Stimulated activated CD8-positive, alpha-beta memory T cell treated with anti-CD3 and anti-CD28 coated beads, Interleukin-4, amount 100 ng/mL, for 1 hour (primary cell): ENCODE measurements at places on chromosomes 3 and 15.

GRCh38 chr3:120773932-120774331 is 31.4 kb downstream of the GTF2E1 start:
- DNase-seq, result no peak

DNA sequence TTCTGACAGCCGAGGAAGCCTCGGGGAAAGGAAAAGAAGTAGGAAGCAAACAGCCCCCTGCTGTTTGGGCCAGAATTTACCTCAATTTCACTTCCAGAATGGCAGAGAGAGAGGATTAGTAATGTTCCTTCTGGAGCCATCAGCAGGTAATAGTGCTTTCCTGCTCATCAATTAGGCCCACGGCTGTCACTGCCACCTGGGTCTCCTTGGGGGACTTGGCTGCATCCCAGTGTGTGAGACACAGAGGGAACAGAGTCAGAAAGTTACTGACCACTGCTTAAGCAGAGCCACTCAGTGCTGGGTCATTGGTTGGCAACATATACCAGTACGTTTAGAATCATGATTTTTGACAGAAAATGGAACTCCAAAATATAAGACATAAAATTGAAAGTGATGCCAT is 397.0 kb downstream of the EPHA3 start:
- DNase-seq, result no peak

GRCh38 chr15:38508647-38509046 is 54.7 kb downstream of the FAM98B start:
- no peak for DNase-seq

DNA sequence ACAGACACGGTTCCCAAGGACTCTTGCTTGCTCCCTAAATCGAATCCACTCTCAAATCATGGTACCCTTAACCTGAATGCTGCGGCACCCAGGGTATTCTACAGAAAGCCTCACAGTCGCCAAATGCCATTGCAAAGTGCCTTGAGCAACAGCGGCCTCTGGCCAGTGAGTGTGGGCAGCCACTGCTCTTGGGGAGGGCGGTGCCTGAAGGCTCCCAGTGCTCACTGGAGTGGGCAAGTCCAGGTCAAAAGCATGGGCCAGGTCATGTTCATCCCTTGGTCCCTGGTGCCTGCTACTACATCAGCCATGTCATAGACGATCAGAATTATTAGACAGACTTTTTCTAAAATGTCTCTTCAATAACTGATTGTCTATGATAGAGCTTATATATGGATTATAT is 82.5 kb downstream of the ADAMTS17 start:
- DNase-seq, result no peak

DNA sequence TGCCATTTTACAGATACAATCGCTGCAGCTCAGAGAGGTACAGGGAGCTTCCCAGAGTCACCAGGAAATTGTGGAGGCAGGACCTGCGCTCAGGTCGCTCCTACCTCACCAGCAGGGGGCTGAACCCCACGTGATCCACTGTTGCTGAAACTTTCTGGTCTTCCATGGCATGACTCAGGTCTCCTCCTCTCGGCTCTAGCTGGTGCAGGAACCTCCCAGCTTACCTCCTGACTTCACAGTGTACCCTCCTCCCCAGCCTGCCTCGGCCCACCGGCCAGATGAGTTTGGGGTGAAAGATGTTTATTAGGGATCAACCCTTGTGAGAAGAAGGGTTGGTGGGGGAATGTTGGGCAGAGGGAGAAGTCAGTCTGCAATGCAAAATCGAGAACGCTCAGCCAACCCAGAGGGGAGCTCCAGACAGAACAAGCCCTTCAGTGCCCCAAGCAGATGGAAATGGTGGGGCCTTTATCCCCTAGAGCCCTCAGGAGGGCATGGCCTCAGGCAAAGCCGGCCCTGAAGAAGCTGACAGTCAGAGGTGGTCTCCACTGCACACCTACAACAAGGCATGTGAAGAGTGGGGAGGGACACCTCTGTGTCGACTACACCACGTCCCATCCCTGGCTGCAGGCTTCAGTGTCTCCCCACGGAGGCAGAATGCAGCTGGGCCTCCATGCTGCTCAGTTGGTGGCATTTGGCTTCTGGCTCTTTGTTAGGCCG is 118.6 kb upstream of the PRR20G start:
- no peak for DNase-seq

DNA sequence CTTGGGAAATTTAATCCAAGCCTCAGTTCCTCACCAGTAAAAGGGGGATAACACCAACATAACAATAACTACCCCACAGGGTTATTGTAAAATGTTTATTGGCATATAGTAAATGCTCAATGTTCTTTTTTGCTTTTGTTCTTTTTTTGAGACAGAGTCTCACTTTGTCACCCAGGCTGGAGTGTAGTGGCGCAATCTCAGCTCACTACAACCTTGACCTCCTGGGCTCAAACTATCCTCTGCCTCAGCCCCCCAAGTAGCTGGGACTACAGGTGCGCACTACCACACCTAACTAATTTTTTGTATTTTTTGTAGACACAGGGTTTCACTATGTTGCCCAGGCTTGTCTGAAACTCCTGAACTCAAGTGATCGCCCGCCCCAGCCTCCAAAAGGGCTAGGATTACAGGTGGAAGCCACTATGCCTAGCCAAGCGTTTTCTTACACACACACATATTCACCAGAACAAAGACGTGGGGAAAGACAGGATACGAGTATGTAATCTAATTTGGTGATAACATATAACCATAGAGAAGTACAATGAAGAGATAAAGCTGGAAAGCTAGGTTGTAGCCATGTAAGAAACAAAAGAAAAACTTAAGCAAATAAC is 11.7 kb downstream of the STAG1 start:
- DNase-seq, result no peak

DNA sequence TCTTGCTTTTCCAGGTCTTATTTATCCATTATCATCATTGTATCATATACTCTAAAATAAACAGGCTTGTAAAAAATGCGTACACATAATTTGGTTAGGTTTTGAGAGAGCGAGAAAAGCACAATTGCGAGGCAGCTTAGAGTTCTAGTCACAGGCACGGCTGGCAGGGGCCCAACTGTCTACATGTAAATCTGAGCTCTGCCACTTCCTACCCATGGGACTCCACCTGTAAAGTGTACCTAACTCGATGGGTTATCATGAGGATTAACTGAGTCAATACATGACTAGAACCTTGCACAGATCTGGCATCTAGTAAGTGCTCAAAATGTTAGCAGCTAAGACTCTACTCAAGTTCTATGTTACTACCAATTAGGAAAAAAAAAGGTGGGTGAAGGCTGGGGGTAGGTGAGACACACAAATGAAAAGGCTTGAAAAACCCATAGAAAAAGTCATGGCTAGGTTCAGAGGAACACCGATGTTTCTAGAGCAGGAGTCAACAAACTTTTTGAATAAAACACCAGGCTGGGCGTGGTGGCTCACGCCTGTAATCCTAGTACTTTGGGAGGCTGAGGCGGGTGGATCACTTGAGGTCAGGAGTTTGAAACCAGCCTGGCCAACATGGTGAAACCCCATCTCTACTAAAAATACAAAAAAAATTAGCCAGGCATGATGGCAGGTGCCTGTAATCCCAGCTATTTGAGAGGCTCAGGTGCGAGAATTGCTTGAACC is 36.2 kb downstream of the GLB1 start:
- DNase-seq, result no peak

- DNase-seq, result no peak
Measured at GRCh38 chr3:50204804-50205412, at the start of gene SLC38A3. Gene SLC38A3 (plus strand): TSS chr3:50205271. CDS start chr3:50214200, 8,929 bp downstream.

DNA sequence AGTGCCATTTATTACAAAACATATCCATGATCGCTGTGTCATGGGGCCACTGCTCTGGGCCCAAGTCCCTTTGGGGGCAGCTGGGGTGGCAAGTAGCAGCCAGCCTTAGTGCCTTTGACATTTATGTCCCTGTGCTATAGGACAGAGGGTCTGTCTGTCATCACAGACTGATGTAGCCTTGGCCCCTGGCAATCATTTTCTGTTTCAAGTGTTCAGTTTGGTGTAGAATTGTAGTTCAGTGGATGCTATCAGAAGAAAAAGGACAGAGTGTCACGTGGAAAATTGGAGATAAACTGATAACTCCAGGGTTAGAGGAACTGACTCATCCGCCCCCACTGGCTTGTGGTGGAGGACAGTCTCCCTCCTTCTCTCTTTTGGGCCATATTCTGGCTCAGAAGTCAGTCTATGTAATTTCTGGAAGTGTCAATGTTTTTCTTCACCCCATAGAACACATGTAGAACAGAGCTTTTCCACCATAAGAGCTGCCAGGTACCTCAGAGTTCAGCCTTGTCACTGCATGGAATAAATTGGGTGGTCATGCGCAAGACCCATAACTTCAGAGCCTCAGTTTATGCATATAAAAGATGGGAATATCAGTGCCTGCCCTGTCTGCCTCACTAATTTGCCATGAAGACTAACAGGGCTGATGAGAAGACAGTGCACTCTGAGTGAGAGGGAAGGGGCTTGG is 4.5 kb upstream of the MRPS22 start:
- no peak for DNase-seq

DNA sequence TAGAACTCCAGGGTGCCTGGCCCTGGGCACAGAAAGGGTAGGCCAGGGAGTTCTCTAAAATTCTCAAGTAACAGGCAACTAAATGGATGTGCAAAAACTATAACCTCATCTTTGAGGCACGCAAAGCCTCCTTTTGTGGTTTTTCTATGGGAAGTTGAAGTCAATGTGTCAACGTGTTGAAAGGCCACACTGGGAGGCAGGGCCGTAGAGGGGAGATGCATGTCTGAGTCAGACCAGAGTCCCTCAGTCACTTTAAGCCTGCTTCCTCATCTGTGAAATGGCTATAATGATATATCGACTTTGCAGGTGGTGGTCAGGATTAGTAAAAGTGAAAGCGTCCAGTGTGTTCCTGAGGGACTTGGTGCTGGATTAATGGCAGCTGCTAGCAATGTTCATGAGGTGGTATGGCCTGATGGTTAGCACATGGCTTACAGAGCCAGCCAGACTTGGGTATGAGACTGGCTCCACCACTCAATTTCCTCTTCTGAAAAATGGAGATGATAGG is 17.0 kb downstream of the TGM5 start:
- no peak for DNase-seq

DNA sequence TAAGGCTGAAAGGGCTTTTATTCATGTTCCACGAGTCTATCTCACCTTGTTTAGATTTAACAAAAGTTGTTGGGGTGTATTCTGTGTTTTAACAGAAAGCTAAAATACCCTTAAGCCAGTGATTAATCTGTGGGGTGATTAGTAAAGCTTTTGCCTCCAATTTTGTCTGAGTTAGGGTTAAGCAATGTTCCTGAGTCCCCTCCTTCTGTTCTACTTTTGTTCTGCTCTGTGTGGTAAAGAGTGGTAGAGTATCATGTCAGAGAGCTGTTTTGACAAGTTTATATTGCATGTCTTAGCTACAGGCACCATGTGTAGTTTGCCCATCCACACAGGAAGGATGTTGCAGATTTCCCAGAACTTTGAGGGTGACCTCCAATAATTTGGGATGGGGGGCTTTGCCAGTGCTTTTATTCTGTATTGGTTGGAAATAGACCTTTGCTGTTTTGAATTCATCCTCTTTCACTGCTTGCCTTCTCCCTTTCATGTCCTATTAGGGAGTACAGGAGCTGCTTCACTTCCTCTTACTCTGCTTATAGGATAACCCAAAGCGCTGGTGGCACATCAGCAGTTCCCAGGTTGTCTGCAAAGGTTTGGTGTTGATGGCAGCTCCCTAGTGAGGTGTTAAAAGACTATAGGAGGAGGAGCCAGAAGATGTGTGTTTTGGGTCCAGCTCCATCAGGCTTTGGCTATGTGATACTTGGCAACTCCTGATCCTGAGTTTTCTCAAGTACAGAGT is 7.4 kb downstream of the PDE8A start:
- DNase-seq, result no peak

GRCh38 chr3:140052771-140053702 is 118.1 kb downstream of the CLSTN2 start:
- no peak for DNase-seq

DNA sequence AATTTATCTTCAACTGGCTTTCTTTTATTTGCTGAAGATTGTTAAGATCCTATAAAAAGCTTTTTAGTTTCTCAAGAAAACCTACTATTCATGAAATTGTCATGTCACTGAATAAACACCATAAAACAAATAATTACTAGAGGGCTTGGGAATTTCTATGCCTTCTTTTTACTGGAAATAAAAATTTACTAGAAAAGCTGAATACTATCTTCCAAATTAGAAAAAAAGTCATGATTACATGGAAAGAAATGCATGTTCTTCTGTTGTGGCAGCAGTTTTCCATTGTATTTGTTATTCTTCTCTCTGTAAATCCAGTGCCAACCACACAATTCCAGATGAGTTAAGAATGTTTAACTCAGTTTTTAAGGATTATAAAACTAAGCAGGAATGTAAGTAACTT is 153.8 kb downstream of the RAP2B start:
- DNase-seq, result no peak

- no peak for DNase-seq
Measured at GRCh38 chr3:57079474-57079831, 19.0 kb downstream of the SPATA12 start.

DNA sequence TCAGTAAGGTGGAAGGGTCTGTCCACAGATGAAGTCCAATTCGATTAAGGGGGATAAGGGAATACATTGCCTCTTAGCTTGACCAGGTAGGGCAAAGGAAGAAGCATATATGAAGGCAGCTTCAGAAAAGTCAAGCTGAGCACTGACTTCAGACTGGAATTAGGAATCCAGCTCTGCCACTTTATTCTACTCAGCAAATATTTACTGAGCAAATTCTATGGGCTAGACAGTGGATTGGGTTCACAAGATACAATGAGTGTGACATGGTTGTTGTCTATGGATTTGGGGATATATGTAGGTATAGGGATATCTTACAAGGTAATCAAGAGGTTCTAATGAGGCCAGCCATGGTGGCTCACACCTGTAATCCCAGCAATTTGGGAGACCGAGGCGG is 526 bp downstream of the ADIPOQ start:
- DNase-seq, result no peak

DNA sequence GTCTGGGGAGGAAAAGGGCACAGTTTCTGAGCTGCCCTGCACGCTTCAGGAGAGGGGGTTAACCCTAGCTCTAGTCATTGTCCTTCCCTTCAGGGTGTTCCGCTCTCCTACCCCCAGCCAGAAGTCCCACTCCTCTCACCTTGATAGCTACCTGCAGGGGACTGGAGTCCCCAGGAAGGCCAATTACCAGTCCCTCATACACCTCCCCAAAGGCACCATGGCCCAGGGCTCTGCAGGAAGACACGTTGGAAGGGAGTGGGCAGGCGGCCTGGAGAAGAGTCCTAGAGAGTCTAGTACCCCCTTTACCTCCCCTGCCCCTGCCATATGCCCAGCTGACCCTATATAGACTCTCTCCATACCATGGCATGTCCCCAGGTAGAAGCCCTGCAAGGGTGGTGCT is 7.9 kb downstream of the LTK start:
- DNase-seq, result no peak

GRCh38 chr3:149377408-149378364 is at the start of gene TM4SF1:
Gene TM4SF1 (minus strand): TSS chr3:149377649. CDS start chr3:149377547, 102 bp downstream.
- no peak for DNase-seq

DNA sequence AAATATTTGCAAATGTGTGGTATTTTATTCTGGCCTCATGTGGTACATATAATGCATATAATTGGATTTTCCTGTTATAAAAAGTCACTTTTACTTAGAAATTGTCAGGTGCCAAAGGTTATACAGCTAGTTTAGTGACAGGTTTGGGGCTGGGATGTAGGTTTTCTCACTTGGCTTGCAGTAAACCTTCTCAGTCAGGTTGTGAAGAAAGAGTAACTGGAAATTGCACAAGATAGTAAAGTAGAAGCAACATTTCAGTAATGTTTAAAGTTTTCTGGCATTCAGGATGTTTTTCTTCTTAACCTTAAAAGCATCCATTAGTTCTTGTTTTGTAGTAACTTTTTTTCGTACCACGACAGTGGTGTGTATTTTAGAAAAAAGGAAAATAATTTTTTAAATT is 53.9 kb downstream of the MEF2A start:
- no peak for DNase-seq
